ENCODE measurements at places on chromosomes 1 and 21. TPM values are rescaled to one million over a fixed set of nuclear protein-coding genes. Genes with fewer than 3 reads are reported as not detected.

DNA sequence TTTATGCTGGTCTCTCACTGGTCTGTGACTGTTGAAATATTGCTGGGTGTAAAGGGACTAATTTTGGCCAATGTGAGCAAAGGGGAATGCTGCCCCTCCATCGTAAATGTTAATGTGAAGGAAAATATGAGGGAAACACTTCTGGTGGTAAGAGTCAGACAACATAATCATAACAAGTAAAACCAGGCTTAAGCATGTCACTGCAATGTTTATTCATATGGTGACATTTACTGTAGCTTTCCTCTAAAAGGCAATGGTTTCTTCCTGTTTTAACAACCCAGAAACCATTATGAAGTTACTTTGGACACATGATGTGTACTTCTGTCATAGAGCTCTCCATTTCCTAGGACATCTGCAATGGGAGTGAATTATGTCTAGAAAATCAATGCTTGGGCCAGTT lies 358.0 kb downstream of the LMO4 start:
- no peak for DNase-seq

DNA sequence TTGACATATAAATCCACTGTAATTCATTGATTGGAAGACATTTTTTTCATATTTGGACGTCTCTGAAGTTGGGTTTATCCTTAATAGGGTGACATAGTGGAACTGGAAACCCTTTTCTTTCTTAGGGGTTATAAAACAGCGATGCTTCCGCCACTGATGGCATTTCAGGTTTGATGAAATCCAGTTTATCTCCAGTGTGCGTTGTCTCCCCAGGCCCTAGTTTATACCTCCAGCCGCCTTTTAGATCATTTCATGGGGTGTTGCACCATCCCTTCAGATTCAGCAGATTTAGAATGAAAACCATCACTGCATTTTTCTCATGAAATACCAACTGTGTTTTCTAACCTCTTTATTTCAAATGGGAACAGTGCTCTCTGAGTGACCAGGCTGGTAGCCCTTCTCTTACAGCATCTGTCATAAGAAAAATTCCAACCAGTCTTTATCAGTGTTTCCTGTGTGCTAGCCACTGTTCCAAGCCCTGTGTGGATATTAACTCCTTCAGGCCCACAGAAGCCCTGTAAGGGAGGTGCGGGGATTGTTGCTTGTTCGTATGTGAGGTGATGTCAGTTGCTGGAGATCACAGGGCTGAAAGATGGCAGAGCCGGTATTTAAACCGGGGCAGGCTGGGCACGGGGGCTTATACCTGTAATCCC lies 19.0 kb downstream of the H6PD start:
- no peak for DNase-seq

Gene TEDDM1
- total RNA-seq = not detected

Gene SELENBP1
- total RNA-seq = 17.9 TPM

Gene TMCO1
- 112 TPM for total RNA-seq

Gene F5
- total RNA-seq = not detected

DNA sequence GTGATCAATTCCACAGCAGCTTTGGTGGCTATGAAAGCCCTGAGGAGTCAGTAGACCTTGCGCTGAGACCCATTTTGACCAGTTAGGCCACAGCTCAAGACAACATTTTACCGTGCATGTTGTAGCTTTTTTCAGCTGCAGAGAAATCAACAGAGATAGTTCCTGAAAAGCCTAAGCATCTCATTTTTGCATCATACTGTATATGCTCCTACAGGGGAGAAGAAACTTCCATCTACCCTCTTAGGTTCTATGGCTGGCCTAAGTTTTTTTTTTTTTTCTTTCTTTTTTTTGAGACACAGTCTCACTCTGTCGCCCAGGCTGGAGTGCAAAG lies 24.8 kb upstream of the EYA3 start:
- DNase-seq = no peak

Measured in LHCN-M2 (cell line).